ELF-1 (cell line): ENCODE measurements at places on chromosomes 16 and 17.

GRCh38 chr16:85943711-85944110, 44.7 kb downstream of the IRF8 start:
- no peak for DNase-seq

DNA sequence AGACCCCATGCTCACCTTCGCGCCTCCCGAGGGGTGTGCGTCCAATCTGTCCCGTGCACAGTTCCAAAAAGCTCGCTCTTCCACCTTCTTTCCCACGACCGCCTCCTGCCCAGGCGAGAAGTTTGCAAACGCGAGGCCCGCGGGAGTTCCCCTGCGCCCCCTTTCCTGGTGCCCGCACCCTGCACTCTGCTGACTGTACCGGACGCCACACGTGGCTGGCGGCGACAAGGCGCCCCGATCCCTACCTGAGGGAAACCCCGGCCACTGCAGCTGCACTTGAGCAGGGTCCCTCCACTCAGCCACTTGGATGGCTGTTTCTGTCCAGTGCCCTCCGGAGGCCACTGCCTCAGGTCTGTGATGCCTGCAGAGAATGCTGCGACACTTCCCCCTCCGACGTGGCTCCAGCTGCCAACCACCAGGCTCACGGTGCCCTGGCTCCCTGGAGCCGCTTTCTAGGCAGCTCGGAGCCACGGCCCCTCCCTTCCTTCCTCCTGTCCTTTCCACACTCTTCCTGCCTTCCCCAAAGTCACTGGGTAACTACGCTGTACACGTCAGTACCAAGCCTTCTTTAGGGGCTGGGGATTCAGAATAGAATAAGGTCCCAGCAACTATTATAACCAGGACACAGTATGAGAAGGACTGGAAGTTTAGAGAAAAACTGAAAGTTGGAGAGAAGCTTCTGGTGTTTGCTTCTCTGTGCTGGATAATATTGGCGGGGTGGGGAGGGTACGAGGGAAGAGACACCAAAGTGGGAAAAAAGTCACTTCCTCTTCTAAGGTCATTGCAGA, at the start of gene MLKL:
MLKL (minus strand) TSS at position 425 of the 788 bp plus-strand sequence. CDS start 5,105 bp downstream, outside the sequence.
- peak; percentile 45 for DNase-seq

- no peak for DNase-seq
Measured at GRCh38 chr16:83661656-83662055, 146.1 kb upstream of the HSBP1 start.

DNA sequence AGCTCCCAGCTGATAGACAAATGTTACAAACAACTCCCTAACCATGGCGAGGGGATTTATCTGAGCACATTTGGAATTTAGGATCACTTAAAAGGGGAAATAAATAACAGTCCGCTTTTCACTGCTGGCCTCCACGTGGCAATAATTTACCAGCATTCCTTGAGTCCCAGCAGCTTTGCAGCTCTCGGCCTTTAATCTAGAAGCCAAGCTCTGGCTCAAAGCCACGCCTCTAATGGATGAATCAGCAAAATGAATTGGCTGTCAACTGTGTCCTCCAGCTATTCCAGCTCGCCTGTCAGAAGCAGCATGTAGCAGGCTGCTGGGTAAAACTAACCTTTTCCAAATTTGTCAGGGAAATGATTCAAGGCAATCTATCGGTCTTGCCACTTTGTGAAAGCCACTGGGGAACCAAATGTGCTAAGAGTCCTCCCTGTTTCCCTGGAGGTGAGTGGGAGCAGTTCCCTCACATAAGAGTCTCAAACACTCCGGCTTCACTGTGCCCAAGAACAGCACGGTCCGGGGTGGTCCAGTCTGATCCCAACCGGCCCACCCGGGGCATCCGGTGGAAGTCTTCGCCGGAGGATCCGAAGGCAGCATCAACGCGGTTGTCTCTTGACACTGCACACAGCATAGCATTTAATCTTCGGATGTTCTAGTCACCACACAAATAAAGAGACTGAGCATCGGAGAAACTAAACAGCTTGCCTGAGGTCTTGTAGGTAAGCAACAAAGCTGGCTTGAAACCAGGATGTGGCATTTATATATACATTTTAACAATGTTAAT, 143.3 kb downstream of the PARN start:
- peak; percentile 89 for DNase-seq

DNA sequence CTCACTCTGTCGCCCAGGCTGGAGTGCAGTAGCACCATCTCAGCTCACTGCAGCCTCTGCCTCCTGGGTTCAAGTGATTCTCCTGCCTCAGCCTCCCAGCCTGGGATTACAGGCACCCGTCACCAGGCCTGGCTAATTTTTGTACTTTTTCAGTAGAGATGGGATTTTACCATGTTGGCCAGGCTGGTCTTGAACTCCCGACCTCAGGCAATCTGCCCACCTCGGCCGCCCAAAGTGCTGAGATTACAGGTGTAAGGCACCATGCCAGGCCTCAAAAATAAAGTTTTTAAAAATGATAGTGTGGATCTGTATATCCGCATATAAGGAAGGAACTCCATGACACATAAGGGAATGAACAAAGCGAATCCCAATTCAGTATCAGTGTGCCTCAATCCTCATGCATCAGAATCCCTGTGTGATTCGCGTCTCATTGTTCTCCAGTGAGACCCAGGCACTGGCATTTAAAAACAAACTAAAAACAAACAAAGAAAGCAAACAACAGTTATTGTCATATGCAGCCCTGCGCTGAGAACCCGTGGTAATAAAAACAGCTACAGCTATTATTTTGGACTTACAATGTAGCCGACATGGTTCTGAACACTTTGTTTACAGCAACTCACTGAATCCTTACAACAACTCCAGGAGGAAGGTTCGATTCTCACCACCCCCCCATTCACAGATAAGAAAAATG, 54.1 kb upstream of the CREBBP start:
- DNase-seq = no peak

DNA sequence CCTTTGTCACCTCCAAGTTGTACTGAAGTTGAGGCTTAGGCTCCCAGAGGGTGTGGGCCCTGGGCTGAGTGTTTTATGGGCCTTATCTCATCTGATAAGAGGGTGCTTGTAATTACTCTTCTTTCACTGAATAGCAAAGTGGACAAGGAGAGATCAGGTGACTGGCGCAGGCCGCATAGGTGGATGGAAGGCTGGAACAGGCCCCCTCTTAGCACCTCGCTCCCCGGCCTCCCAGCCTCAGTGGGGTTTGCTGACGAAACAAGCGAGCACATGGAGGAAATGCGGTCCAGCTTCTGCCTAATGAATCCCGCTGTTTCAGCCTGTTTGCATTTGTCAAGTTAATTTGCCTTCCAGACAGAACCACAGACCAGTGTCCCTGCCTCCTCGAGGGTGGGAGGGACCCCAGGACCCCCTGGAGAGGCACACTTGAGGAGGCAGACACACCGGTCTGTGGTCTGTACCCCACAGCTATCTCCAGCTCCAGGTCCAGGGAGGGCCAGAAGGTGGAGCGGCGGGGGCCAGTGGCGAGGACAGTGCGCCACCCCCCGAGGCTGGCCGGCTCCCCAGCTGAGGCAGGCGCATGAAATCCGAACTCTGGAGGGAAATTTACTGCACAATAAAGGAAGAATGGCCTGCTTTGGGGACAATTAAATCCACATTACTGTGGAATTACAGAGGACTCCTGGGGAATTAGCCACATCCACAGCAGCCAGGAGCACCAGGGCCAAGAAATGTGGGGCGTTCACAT, 123.4 kb downstream of the NTN1 start:
- peak; percentile 64 for DNase-seq

DNA sequence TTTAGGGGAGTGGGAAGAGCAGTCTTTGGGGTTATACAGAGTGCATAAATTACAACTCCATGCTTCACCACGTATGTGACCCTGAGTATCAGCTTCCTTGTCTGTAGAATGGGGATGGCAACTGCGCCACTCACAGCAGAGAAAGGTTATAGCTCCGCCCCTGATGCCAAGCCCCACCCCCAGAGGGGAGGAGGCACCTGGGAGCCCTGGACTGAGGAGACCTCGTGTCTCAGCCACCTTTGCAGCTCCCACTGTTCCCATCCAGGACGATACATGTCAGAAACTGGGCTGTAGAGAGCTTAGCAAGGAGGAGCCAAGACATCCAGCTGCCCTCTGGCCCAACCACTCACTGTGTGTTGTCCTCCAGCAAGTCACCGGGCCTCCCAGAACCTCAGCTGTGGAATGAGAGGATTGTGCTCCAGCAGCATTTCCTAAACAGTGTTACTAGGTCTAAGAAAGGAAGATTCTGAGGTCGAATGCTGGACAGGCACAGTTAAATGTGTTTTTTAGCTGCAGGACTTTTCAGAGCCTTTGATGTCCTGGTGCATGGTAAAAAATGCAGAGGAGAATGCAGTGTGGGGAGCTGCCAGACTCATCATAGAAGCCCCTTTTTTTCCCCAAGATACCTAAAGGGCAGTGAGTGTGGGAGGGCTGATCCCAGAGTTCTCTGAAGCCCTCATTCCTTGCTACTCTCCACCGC, 49.4 kb downstream of the BEAN1 start:
- DNase-seq = peak; percentile 66

- DNase-seq = no peak
Measured at GRCh38 chr16:75011634-75012307, 12.9 kb downstream of the ZNRF1 start.

GRCh38 chr16:49620158-49620868, 235.6 kb downstream of the ZNF423 start:
- peak; percentile 42 for DNase-seq

- peak; percentile 89 for DNase-seq
Measured at GRCh38 chr17:7560172-7561027, 1.3 kb upstream of the SENP3 start.

DNA sequence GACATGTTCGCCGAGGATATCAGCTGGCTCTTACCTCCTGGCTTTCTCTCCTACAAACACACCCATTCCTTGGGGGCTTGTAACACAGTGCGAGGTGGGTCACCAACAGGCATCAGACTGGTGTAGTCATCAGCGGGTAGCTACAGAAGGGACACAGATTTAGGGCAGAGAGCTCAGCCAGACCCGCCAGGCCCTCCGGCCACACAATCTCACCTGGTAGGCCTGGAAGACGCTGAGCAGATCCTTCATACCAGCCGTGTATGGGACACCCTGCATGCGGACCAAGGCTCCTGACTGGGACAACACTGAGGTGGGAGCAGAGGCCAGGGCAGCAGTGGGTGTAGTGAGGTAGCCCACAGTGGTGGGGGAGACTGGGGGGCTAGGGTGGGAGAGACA, 5.8 kb downstream of the ESRP2 start:
- DNase-seq = no peak

DNA sequence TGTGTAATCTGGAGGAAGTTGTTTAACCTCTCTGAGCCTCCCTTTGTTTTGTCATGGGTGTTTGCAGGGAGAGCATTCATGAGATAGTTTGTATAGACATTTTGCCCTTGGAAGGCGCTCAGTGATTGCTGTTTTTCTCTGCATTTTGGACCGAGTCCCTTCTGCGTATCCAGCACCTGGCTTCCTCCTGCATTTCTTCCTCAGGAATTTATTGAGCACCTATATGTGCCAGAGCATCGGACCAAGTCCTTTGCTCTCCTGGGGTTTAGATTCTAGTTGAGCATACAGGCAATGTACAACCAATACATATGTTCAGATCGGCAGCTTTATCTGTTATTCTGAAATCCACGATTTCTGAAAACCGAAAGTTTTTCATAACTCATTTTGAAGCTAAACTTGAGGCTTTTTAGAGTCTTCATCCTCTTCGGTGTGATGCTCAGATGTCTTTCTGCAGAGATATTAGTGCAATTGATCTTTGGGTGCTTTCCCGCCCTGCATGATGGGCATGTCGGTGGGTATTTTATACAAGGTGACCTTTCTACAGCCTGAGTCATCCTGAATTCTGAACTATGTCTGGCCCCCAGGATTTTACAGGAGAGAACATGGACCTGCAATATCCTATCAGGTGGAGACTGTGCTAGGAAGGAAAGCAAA, 4.1 kb downstream of the IL4R start:
- DNase-seq = no peak

DNA sequence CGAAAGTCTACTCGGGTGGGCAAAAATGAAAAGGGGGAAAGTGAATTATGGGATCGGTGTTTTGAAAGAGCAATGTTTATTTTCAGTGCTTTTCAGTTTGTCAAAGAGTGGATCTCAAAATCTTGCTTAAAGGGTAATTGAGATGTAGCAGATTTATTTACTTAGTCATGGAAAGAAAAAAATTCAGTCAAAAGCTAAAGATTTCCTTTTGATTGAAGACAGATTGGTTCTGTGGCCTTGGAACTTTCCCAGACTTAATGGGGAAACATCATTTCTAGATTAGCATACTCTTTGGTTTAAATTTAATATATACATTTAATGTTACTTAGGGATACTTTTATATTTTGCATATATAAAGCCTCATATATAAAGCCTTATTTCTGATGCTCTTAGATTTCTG, 20.6 kb downstream of the PRKAR1A start:
- no peak for DNase-seq

- no peak for DNase-seq
Measured at GRCh38 chr17:31291820-31292219, 5.2 kb downstream of the OMG start.

GRCh38 chr17:77906377-77906871, 52.1 kb upstream of the TNRC6C start:
- DNase-seq = no peak

- no peak for DNase-seq
Measured at GRCh38 chr17:82055023-82055964, 3.6 kb downstream of the GPS1 start.

DNA sequence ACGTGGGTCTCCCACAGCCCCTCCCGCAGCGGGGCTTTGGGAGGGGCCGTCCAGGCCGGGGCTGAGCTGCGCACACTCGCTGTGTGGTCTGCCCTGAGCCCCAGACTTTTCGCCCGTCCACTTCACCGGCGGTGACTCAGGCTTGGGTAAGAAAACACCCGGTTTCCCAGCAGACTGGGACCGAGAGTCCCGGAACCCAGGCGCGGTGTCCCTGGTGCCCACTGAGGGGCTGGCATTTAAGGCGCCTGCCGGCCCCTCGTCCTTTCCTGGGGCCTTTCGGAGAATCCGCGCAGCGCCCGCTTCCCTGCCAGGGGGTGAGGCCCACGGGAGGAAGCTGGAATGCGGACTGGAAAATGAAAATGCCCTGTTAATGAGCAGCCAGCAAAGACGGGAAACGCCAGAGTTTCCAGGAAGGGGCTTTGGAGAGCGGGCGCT, 100.3 kb downstream of the C16orf95 start:
- no peak for DNase-seq

GRCh38 chr17:8829036-8829941, 30.1 kb upstream of the MFSD6L start:
- no peak for DNase-seq

- DNase-seq = peak; percentile 76
Measured at GRCh38 chr17:64779376-64780095, 117.4 kb upstream of the SMURF2 start.

- DNase-seq = no peak
Measured at GRCh38 chr16:85395913-85396878, 216.9 kb upstream of the GSE1 start.

GRCh38 chr17:60006160-60006559, 41.6 kb upstream of the RNFT1 start:
- DNase-seq = no peak

- DNase-seq = no peak
Measured at GRCh38 chr17:77101521-77102410, 39.0 kb upstream of the SEC14L1 start.

GRCh38 chr17:58304750-58305486, 23.7 kb downstream of the TSPOAP1 start:
- DNase-seq = no peak

GRCh38 chr16:7343243-7343642, 10.6 kb downstream of the RBFOX1 start:
- no peak for DNase-seq
